NCI-H1694 (cell line): ENCODE measurements at places on chromosomes 5 and 9.

GRCh38 chr5:146041180-146041789 lies 64.1 kb downstream of the PLAC8L1 start:
- DNase-seq = no peak

- no peak for DNase-seq
Observed at GRCh38 chr9:128141604-128142003, 7.6 kb upstream of the LCN2 start.

GRCh38 chr5:145697251-145697990 lies 137.7 kb downstream of the PRELID2 start:
- DNase-seq = no peak

DNA sequence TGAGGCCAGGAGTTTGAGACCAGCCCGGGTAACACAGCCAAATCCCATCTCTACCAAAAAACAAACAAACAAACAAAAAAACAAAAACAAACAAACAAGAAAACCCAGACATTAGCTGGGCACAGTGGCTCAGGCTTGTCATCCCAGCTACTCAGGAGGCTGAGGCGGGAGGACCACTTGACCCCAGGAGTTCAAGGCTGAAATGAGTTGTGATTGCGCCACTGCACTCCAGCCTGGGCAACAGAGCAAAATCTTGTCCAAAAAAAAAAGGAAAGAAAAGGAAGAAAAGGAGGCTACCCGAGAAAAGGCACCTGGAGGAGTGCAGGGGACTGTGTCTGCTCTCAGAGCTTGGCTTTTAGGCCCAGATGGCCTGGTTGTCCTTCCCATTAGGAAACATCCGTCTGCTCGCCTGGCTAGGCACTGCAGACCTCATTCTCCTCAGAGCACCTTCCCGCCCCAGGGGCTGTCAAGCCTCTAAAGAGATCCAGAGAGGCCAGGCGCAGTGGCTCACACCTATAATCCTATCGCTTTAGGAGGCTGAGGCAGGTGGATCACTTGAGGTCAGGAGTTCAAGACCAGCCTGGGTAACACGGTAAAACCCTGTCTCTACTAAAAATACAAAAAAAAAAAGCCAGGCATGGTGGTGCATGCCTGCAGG lies 185.3 kb upstream of the IER5L start:
- DNase-seq = no peak

DNA sequence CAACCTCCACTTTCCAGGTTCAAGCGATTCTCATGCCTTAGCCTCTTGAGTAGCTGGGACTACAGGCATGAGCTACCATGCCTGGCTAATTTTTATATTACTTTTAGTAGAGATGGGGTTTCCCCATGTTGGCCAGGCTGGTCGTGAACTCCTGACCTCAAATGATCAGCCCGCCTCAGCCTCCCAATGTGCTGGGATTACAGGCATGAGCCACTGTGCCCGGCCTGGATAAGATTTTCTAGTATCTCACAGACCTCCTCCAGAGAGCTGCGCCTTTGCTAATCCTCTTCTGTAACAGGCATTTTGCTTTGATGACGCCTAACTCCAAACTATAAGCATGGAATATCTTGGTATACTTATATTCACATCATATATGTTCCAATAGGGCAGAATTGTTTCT lies 99.4 kb downstream of the FSTL4 start:
- DNase-seq = no peak

- DNase-seq = no peak
Observed at GRCh38 chr5:103621548-103621930, 59.0 kb upstream of the NUDT12 start.

- no peak for DNase-seq
Observed at GRCh38 chr9:89872913-89873707, 268.3 kb downstream of the GADD45G start.

- no peak for DNase-seq
Observed at GRCh38 chr5:40831346-40832210, 3.4 kb downstream of the RPL37 start.

DNA sequence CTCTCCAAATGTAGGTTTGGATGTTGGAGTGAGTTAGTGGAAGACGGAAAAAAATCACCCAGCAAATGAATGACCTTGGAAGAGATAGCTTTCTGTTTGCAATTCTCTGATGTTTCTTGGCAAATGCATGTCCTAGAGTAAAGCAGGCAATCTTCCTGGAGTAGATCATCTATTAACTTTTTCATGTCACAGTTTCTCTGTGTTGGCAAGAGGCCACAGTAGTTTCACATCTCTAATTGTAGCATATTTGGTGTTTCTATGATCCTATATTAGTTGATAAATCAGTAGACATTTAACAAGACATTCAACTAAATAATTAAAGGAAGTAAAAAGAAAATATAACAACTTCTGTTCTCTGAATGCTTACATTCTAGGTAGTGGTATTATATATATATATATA lies 138.2 kb upstream of the MINAR2 start:
- no peak for DNase-seq

DNA sequence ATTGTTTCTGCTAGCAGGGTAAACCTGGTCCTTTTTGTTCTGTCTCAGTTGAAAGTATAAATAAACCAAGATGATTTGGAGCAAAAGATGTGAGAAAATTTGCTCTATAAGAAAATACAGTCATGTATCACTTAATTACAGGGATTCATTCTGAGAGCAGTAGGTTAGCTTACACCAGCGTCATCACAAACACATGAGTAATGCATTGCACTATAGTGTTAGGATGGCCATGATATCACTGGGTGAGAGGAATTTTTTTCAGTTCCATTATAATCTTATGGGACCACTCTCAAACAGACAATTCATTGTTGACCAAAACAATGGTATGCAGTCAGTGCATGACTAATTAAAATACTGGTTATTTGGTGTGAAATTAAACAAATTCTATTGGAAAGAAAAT lies 430.9 kb downstream of the CHSY3 start:
- no peak for DNase-seq

DNA sequence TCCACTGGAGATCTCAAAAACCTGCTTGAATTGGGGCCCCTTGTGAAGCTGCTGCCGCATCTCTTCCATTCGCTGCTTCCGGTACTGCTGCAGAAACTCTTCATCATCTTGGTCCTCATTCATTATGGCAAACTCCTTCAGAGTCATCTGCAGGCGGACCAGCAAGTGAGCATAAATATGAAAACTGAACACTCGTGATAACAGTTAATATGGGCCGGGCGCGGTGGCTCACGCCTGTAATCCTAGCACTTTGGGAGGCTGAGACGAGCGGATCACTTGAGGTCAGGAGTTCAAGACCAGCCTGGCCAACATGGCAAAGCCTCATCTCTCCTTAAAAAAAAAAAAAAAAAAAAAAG lies 7.9 kb downstream of the PDCL start:
- no peak for DNase-seq

DNA sequence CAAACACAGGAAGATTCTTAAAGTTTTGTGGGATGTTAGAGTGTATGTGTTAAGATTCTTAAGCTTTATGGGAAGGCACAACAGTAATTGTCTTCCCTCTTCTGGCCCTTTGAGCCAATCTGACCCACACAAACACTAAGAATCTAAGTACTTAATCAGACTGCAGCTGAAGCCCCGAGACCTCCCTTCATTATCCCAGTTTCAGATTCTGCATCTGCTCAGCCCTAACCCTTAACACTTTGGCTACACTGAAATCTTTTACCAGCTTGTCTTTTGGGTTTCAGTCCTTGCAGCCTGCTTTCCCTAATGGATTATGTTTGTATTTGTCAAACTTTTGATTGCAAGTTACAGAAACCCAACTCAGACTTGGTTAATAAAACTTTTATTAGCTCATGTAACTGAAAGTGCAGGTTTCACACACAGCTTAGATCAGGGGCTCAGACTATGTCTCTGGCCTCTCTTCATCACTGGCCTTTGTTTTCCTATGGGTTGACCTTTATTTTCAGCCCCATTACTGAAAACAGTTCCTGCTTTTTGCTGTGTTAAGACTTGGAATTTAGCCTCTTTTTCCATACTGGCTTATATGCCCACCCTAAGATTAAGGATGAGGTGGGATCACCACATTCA lies 71.5 kb downstream of the COX7C start:
- DNase-seq = no peak
